ENCODE measurements at places on chromosomes 2 and 18. TPM values are rescaled to one million over a fixed set of nuclear protein-coding genes. Genes with fewer than 3 reads are reported as not detected.

Gene NYAP2
- 0.32 TPM for total RNA-seq

Gene CAPN14
- 0.25 TPM for total RNA-seq

Gene COL4A4
- total RNA-seq: 0.05 TPM

DNA sequence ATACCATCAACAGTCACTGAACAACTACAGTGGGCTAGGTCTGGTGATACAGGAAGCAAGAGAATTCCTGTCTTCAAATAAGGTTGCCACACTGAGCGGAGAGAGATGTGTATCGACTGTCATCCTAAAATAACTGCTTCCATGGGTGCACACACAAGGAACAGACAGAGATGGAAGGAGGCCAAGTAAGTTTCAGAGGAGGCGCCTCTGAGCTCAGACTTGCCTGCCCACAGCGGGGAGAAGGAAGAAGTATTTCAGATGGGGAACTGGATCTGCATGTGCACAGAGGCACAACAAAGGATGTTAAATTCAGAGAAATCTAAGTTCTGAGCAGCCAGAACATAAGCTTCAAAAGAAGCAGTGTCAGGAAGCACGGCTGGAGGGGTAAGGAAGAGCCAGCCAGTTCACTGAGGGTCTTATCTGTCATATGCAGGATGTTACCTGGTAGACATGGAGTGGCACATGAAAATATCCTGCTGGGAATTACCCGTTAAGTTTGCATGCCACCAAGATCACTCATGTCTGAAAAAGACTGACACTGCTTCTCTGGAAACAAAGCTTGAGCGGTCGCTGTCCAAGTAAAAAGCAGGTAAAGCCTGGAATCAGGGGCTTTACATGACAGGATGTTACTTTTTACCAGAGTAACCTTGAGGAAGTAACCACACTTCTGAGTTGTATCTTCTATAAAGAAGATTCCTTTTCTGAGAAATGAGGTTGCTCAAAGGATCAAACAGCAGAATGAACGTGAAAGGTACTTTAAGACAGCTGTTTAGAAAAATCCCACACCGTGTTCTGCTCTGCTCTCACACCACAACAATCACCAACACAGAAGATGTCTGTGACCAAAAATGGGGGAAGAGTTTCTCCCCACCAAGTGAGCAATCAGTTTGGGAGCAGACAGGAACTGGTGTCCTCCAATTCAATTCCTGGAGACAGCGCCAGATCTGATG is 260.2 kb downstream of the NBAS start:
- H3K27me3 ChIP-seq: peaks cover 2% of the 10 kb centered on the region
- no peaks in the 10 kb centered on the region for H3K4me1 ChIP-seq
- peaks cover 11% of the 10 kb centered on the region for H3K36me3 ChIP-seq
- no peak overlapping the region for H3K4me3 ChIP-seq
- no peak for DNase-seq
- H3K27ac ChIP-seq: no peak overlapping the region

DNA sequence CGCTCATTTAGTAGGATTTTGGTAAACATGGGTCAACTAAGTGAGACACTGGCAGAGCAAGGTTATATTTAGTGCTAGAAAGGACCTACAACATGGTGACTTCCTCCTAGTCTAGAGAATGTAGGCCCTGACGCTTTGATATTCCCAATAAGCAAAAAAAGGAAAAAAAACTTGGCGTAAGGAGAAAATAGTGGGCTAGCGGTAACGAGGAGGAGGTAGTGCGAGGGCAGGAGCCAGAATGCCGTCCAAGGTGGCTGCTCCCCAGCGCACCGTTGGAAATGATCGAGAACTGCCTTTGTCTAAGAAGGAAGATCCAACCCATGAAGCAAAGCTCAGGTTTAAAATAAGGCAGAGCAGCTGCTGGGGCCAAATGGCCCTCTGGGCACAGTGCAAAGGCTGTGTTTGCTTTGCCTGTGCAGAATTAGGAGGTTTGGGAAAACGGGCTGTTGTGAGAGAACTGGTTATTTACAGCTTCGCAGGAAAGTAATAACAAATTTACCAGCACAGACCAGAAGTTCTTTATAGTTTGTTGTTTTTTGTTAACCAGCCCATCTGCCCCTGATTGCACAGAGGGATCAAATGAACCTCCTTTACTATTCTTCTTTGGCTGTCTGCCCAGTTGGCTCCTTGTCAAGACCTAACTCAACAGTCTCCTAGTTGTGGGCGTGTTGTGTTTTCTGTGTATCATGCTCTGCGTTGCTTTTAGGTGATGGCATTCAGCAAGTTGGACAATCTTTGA is 86.6 kb downstream of the ITGB1BP1 start:
- H3K27me3 ChIP-seq: no peaks in the 10 kb centered on the region
- H3K4me3 ChIP-seq: no peak overlapping the region
- DNase-seq: no peak
- peaks cover 10% of the 10 kb centered on the region for H3K36me3 ChIP-seq
- H3K4me1 ChIP-seq: peaks cover 6% of the 10 kb centered on the region

DNA sequence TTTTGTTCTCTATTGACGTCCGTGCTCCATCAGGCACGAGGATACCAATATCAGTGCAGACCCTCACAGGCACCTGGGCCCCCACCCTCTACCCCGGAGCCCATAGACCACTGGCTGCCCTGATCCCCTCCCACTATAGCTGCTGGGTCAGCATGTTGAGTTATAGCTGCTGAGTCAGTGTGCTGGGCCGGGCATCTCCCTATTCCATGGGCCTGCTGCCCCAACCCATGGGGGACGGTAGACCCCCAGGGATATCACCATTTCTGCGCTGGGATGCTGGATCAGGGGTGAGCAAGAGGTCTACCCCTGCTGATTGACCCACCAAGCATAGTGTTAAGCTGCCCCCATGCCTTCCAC is 100.1 kb upstream of the ST3GAL5 start:
- no peak overlapping the region for H3K27ac ChIP-seq
- no peaks in the 10 kb centered on the region for H3K4me1 ChIP-seq
- no peak overlapping the region for H3K4me3 ChIP-seq
- DNase-seq: no peak
- no peaks in the 10 kb centered on the region for H3K36me3 ChIP-seq

DNA sequence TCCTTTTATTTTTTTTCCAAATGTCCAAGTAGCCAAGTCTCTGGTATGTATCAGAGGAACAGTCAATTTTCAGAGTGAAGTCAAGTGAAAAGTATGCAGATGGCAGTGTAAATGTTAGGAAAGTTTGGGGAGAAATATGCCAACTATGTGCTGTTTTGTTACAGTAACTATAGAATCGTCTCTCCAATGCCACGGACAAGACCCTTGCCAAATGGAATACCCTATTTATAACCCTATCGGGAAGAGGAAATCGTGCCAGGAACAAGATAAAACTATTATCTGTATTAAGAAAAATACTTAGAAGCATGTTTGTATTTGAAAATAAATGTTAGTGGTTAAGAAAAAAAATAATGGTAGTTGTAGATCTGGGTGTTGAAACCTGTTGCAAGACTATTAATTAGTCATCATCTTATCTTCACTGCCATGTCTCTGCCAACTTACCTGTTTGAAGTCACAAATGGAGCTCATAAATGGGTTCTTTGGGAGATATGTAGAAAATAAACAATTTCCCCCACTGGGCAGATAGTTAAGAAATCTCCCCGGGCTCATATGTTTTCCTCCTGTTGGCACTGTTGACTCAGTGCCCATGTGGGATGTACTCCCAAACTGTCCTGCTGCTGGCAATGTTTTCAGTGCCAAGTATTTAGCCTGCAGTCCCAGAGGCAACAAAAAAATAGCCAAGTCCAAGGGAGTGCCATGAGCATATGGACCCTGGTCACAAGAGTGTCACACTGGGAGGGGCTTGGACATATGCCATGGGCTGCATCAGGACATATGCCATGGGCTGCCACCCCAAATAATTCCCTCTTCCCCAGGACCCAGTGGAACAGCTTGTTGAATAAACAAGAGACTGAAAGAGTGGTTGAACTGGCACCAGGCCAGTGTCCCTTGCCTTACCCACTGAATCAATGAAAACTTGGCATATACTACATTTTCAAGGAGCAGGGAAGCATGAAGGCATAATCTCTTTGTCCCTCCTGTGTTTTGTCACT is 366.9 kb downstream of the OSR1 start:
- no peak for DNase-seq
- H3K27ac ChIP-seq: no peak overlapping the region
- no peak overlapping the region for H3K4me3 ChIP-seq
- H3K36me3 ChIP-seq: peaks cover 4% of the 10 kb centered on the region

DNA sequence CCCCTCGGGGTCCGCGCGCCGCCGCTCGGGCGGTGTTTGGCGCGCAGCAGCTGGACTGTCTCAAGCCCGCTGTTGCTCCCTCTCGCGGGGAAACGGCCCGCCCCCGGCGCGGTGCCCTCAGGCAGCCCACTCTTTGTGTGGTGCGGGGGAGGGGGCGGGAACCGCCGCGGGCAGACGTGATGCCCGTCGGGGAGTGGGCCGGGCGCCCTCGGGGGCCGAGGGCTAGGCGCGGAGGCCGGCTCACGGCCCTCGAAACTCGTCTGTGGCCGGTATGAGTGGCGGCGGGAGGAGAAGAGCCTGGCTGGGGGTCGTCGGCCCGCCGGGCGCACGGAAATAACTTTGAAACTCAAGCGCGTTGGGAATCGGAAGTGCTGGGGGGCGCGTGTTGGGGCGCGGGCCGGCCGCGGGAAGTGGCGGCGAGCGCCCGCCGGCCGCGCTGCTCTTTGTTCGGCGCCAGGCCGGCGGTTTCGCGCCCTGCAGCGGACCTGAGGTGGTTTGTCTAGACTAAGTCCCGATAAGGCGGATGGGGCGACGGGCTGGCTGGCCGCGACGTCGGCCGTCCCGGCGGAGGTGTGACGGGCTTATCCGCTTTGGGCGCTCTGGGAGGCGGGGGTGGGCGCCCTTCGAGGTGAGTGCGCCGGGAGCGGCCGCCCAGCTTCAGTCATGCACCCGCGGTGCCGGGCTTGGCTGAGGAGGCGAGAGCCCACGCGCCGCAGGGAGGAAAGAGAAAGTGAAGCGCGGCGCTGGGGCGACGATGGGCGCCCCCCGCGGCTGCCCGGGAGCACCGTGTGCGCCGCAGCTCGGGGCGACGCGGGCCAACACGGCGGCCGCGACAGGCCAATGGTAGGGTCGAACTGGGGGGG is 679 bp downstream of the PTMA start:
- peak; percentile 51 for DNase-seq
- peak overlapping the region; percentile 73 for H3K27ac ChIP-seq
- peak overlapping the region; percentile 96 for H3K4me3 ChIP-seq

DNA sequence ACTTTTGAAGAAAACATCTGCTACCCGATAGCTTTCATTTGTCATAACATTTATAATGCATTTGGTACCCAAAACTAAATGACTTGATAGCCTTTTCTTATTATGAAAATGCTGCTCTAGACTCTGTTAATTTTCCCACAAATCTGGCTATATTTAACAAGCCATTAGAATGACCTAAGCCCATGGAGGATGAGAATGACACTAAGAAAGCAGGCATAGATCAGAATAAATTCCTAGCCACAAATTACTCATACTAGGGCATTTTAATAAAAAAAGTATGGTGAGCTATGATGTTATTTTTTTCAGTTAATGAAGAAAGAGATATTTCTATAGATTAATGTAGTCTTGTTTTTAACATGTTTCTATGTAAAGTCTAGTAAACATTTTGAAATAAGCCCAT is 1728.3 kb downstream of the SUCLG1 start:
- no peaks in the 10 kb centered on the region for H3K36me3 ChIP-seq
- no peak overlapping the region for H3K27ac ChIP-seq
- no peak for DNase-seq
- H3K4me1 ChIP-seq: peaks cover 13% of the 10 kb centered on the region
- peaks cover 4% of the 10 kb centered on the region for H3K27me3 ChIP-seq
- H3K4me3 ChIP-seq: no peak overlapping the region

Gene SNRNP200
- total RNA-seq: 136 TPM

- no peaks in the 10 kb centered on the region for H3K27me3 ChIP-seq
- H3K27ac ChIP-seq: no peak overlapping the region
- no peak overlapping the region for H3K4me3 ChIP-seq
- H3K4me1 ChIP-seq: no peaks in the 10 kb centered on the region
These were observed 122.5 kb downstream of the FHOD3 start for GRCh38 chr18:36419900-36420531.

- H3K27me3 ChIP-seq: peaks cover 2% of the 10 kb centered on the region
- no peaks in the 10 kb centered on the region for H3K36me3 ChIP-seq
- H3K27ac ChIP-seq: no peak overlapping the region
- no peaks in the 10 kb centered on the region for H3K4me1 ChIP-seq
- no peak for DNase-seq
These were observed 19.0 kb downstream of the CABYR start for GRCh38 chr18:24157855-24158254.

Gene IL1RN
- not detected for total RNA-seq

DNA sequence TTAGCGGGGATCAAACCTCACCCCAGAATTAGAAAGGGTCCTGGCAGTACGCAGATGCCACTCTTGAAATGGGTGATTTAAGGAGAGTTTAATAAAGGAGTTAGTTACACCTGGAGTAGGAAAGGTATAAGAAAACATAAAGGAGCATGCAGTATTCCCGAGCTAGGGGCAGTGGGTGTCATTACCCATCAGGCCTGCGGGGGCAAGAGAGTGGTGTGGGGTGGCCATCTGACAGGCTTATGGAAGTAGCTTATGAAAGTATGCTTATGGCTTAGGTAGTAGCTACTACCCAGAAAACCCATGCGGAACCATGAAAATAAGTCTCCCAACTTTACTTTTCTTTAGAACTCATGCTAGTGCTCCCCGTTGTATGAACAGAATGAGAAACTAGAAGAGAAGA is 568.9 kb upstream of the ACVR2A start:
- peak; percentile 44 for DNase-seq
- H3K27me3 ChIP-seq: no peaks in the 10 kb centered on the region
- H3K4me3 ChIP-seq: no peak overlapping the region
- H3K4me1 ChIP-seq: no peaks in the 10 kb centered on the region
- H3K36me3 ChIP-seq: no peaks in the 10 kb centered on the region

Gene MYO7B
- total RNA-seq: 0.29 TPM

DNA sequence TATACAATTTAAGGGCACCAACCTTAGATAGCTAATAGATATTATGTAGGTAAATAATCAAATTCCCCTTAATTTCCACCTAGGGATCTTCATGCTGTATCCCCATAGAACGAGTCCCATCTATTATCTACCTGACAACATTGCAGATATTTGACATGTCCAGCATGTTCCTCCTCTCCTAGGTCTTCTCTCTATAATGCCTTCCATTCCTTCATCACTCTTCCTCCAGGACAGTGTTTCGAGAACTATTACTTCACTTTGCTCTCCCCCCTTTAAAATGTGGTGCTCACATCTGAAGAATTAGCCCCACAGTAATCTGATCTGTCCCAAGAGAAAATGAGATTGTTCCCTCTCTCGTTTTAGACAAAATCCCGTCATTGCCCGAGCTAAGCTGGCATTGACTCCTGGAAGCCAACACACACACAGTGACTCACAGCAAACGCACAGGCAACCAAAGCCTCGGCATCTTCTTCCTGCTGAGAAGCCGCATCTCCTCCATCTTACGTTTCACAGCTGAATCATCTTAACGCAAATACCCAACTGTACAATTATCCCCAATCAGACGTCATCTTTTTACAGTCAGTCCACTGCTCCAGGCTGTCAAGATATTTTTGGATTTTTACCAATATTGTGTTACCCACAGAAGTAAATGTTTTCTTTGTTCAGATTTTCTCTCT is 162.9 kb upstream of the AGAP1 start:
- DNase-seq: no peak
- H3K4me3 ChIP-seq: no peak overlapping the region
- no peaks in the 10 kb centered on the region for H3K27me3 ChIP-seq
- H3K27ac ChIP-seq: no peak overlapping the region
- peaks cover 11% of the 10 kb centered on the region for H3K36me3 ChIP-seq

Gene PLGLB2
- 0.86 TPM for total RNA-seq

GRCh38 chr2:194252127-194252526 is 1404.9 kb upstream of the SLC39A10 start:
- no peaks in the 10 kb centered on the region for H3K27me3 ChIP-seq
- no peak overlapping the region for H3K27ac ChIP-seq
- DNase-seq: no peak
- no peaks in the 10 kb centered on the region for H3K36me3 ChIP-seq
- H3K4me3 ChIP-seq: no peak overlapping the region
